Activated naive CD8-positive, alpha-beta T cell treated with anti-CD3 and anti-CD28 coated beads for 36 hours (primary cell): ENCODE measurements at places on chromosomes 7 and 10. TPM values are rescaled to one million over a fixed set of nuclear protein-coding genes. Genes with fewer than 3 reads are reported as not detected.

DNA sequence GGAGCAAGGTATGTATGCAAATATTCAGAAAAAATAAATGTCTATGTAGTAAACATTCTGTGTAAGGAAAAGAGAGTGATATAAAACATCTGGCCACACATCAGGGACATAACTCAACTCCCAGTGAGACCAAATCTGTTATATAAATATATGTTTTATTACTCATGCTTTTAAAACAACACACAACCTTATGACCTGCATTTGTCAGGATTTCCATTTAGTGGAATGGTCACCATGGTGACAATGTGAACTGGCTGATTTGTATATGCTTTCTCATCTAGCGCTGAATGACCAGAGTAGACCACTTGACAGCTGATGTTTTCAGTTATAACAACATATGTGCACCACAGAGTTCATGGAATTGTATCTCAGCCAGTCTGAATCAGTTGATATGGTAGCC is 551.7 kb downstream of the HTR7 start:
- no peak for DNase-seq

DNA sequence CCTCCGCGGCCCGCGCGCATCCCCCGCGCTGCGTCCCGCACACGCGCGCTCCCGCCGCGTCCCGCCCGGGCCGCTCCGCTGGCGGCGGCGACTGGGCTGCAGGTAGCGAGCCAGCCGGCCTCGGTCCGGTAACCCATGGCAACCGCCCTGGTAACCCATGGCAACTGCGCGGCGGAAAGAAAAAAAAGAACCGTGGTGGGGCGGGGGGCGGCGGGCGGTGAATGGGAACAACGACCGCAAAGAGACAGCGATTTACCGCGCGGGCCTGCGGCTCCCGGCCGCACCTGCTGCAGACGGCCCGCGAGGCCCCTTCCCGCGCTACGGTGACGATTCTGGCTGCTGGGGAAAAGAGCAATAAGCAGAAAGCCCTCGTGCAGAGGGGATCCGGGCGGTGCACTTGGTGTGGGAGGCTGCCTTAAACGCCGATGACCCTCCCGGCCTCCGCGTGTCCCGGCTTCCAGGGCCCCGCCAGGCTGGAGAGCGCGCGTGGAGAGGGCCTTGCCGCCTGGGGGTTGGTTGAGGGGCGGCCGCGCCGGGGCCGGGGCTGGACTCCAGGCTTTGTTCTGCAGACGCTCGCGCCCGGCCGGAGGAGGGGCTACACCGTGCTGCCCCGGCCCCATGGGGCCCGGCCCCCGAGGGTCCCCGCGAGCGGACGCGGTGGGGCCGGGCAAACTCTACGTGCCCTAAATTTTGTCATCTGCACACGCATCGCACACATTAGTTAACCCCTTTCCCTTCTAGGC is 84.7 kb downstream of the SNX10 start:
- peak; percentile 47 for DNase-seq

DNA sequence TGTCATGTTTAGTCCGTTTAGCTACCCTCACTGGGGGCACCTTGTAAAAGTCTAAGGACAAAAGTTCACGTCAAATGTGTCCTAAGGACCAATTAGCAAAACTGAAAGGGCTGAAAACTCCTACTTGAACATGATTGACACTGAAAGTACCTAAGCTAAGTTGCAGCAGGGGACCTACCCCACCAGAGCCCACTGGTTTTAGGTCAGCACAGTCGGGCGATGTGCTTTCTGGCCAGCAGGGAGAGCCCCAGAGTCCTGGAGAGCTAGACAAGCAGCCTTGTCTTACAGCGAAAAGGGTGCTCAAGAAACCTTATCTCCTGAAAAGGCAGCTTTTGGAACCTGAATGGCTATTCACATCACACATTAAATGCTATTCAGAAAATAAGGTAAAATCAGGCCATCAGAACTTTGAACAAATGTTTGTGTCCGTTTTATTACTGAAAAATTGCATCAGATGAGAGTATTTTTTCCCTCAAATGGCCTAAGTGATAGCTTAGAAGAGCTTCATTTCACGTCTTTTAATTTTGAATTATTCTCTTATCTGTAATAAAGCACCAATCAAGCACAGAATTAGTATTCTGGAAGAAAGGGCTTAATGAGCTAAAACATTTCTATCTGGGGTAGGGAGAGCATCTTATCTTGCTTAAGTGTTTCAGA is 52.2 kb upstream of the MKI67 start:
- DNase-seq, result peak; percentile 45

- no peak for DNase-seq
Measured at GRCh38 chr7:101963693-101964092, 146.3 kb downstream of the CUX1 start.

- no peak for DNase-seq
Measured at GRCh38 chr7:32378988-32379387, 111.2 kb downstream of the LSM5 start.

DNA sequence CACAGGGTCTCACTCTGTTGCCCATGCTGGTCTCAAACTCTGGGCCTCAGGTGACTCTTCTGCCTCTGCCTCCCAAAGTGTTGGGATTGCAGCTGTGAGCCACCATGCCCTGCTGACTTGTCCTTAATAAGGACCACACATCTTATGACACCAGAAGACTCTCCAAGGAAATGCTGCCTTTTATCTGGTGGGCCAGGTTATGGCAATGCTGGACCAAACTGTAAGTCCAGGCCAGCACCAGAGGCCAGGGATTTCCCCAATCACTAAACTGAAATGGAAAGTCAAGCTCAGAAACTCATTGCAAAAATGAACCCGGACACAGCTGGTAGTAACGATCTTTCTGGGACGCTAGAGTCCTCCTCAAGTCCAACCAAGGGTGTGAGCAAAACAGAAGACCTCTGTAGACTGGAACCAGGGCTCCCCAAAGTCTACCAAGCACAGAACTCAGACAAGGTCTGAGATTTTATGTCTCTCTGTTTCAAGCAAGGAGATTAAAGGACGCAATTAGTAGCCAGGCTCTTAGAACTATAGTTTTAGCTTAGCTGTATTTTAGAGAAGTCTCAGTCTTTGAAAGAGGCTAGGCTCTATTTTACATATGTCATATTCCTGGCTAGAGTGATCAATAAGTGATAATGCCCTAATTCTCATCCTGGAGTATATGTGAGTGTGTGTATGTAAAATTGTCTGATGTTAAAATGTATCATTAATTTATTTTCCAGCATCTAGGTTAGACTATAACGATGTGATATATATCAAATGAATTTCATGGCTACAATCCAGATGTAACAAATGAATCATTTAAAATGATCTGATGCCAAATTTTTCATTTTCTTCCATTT is 74.0 kb upstream of the ITGB1 start:
- DNase-seq, result no peak

DNA sequence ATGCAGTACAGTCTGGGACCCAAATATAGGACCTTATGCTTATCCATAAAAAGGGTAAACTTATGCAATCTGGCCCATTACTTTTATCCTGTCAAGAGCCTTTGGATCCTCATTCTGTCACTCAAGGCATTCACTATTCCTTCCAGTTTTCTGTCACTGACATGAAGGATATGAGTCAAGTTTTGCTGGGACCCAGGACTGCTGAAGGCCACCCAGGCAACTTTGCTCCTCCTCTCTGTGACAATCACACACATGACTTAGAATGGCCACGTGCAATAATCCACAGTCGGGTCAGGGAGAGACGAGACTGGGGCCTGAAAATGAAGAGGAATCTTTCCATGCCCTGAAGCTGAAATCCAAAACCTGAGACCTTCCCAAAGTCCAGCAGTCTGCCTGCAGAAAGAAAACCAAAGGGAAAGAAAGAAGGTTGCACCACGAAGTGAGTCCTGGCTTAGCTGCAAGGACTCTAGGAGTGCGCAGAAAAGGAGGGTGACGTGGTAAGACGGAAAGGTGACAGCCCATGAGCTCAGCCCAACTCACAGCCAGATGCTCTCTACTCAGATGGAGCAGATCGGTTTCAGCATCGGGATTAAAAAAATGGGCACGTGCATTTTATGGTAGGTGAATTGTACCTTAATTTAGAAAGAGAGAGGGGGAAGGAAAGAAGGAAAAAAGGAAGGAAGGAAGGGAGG is 67.2 kb downstream of the VOPP1 start:
- no peak for DNase-seq

GRCh38 chr10:67657775-67658174 is 38.2 kb downstream of the CTNNA3 start:
- no peak for DNase-seq

DNA sequence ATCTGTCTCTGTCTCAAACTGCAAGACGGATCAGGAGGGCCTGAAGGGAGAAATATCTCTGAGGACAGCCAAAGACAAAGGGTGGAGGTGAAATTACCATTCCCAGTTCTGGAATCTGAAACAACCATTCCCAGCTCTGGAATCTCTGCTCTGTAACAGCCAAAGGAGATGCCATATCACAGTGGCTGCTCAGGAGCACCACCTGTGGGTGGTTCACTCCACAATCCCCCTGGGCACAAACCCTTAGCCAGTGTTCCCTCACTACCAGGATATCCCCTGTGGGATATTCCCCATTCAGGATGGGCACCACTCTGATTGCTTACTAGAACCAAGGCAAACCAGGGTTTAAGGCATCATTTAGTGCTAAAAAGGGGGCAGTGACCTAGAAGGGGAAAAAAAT is 199.0 kb downstream of the HTR7 start:
- DNase-seq, result no peak

DNA sequence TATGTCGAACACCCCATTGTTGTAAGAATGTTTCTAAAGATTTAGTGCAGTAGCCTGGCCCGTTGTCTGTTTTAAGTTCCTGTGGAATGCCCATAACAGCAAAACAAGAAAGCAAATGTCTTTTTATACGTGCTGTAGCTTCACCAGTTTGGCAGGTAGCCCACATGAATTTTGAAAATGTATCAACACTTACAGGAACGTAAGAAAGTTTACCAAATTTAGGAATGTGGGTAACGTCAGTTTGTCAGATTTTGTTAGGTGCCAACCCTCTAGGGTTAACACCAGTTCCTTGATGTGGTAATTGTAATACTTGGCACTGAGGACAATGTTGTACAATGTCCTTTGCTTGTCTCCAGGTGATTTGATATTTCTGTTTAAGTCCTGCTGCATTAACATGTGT is 3.2 kb upstream of the GIMAP4 start:
- DNase-seq, result no peak

GRCh38 chr7:11447106-11447505 is 384.9 kb downstream of the THSD7A start:
- DNase-seq, result no peak

DNA sequence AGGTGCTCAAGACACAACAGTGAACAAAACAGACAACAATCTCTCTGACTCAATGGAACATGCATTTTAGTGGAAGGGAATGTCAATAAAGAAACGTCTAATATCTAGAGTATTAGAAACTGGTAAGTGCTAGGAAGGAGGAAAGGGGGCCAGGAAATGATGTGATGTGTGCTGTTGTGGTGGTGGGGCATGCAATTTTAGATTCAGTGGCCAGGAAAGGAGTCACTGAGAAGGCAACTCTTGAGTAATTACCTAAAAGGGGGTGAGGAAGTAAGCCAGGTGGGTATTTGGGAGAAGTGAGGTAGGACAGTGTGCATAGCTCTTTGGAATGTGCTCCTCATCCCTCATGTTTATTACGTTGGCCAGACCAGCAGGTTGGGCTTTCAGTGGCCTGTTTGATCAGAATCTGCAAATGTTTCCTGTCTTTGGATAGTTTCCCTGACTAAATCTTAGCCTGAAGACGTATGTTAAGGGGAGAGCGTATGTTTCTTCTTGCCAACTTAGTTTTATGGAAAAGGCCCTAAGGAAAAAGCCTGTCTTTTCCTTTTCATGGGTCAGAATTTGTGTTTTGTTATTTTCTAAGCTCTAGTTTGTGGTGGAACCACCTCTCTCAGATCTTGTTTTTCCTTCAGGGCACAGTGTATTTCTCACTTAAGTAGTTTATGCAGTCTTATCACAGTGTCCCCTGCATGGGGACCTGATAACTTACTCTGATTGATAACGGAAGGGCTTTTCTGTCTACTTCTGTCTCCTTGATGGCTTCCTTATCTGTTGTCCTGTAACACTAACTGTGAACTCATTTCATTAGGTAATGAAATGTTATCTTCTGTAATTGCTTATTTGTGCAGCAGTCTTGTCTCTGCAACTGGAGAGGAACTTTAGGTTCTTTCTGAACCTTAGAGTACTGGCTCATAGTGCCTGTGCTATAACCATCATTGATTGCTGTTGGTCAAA is 203.7 kb downstream of the AUTS2 start:
- DNase-seq, result no peak

- no peak for DNase-seq
Measured at GRCh38 chr7:26965724-26966123, 101.3 kb upstream of the SKAP2 start.

GRCh38 chr10:62018131-62018911 is 116.8 kb downstream of the ARID5B start:
- no peak for DNase-seq

- no peak for DNase-seq
Measured at GRCh38 chr7:51006483-51007235, 224.0 kb upstream of the GRB10 start.

DNA sequence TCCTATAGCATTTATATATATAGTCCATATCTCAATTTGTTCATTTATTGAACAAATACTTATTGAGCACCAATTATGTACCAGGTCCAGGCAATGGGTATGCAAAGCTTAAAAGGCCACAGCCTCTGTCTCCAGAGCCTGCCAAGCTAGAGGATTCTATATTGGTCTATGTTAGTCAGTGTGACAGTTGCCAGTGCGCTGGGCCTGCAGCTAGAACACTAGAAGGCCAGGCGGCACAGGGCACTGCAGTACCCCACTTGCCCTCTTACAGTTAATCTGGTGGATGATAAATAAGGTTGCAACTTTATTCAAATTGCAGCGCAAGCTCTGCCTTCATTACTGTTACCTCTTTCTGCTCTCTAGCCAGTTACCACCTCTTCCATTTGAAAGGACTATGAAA is 68.8 kb downstream of the PPP1R3C start:
- DNase-seq, result no peak

- DNase-seq, result peak; percentile 44
Measured at GRCh38 chr10:103917302-103918052, 507 bp downstream of the STN1 start.

DNA sequence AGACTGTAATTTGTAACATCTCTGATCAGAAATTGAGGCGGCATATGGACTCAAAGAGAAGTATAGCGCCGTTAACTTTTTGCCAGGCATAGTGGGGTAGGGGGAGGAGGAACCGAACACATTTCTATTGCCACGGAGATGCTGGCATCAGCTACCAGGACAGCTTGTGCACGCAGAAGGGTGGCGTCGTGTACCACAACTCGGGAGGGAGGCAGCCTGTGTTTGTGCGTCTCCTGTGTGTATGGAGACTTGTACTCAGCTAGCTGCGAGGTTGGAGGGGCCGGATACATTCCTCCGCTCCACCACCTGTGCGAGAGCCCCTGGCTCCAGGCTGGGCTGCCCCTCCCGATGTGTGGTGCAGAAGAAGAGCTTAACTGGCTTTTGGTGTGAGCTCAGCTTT is 634.8 kb downstream of the TYW1 start:
- no peak for DNase-seq

- no peak for DNase-seq
Measured at GRCh38 chr7:1617957-1618356, 48.1 kb upstream of the PSMG3 start.

The VAX1 gene
- not detected for total RNA-seq

The ARL5B gene
- total RNA-seq, result 12.9 TPM

The NPY gene
- not detected for total RNA-seq

The KCNH2 gene
- total RNA-seq, result 0.22 TPM

The HELLS gene
- 147 TPM for total RNA-seq

The SAMD9L gene
- 21.5 TPM for total RNA-seq

The SP8 gene
- not detected for total RNA-seq

The VIM gene
- 657 TPM for total RNA-seq

The NPY4R2 gene
- not detected for total RNA-seq

The WEE2 gene
- total RNA-seq, result not detected

The BLVRA gene
- 36.1 TPM for total RNA-seq

The XRCC2 gene
- total RNA-seq, result 21.4 TPM
